ENCODE measurements at places on chromosomes 2 and 18.

GRCh38 chr2:104969564-104969963 is 68.3 kb upstream of the MRPS9 start:
- no peak for DNase-seq

DNA sequence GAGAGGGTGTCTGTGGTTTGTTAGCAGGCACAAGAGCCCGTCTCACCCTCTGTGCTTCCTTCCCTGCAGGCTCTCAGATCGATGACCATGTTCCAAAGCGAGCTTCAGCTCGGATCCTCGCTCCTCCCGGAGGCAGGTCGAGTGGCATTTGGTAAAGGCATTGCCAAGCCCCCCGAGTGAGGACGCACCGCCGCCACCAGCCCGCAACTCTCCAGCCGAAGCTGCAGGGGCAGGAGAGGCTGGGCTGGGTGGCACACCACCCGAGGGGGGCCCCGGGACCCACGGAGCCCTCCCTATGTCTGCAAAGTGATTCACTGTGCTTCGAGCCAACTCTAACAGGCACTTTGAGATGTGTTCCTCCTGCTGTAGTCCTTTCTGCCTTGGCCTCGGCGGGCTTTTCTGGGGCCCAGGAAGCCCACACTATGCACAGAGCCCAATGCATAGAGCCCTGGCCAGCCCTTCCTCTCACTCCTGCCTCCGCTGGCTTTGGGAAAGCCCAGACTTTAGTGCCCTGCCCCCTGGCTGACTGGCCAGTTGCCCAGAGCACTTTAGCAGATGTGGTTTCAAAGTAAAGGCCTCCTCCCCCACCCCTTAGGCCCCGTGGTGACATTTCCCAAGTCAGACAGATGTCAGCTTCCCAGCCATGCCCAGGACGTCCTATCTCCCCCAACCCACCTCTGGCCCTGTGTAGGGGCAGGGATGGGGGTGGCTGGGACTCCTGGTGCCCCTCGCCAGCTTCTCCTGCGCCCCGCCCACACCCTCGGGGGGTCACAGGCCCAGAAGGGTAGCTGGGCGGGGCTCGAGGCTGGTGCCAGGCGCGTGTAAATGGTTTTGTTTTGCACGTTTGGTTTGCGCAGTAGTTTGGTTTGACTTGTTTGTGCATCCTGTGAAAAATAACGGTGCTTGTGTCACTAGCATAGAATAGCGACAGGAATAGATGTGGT is 23.3 kb upstream of the MAPRE3 start:
- DNase-seq, result peak; percentile 67

DNA sequence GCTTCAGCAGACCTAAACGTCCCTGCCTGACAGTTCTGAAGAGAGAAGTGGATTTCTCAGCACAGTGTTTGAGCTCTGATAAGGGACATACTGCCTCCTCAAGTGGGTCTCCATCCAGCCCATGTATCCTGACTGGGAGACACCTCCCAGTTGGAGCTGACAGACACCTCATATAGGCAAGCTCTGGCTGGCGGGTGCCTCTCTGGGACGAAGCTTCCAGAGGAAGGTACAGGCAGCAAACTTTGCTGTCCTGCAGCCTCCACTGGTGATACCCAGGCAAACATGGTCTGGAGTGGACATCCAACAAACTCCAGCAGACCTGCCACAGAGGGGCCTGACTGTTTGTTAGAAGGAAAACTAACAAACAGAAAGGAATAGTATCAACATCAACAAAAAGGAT is 728.4 kb downstream of the MBD2 start:
- DNase-seq, result no peak

DNA sequence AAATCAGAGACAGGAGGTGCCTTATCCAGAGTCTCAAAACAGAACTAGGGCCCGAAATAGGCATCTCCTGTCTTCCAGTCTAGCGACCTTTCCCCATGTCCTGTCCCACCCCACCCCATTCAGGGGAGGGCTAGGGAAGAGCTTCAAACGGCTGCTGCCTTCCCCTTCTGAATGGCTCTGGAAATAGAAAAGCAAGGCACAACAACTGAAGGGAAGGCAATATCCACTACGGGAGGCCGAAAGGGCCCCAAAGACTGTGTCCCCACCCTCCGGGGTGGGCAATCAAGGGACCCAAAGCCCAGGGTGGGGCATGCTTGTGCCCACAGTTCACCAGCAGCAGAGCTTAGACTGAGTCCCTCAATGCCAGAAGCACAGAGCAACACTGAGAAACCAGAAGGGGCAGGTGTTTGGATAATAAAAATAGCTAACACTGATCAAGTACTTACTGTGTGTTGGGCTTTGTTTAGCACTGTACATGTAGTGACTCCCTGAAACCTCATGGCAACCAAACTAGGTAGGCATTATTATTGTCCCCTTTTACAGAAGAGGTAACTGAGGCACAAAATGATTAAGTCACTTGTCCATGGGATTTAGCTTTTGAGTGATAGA is 38.5 kb downstream of the CYRIA start:
- DNase-seq, result no peak

GRCh38 chr2:173984866-173985604 is 19.9 kb upstream of the SP3 start:
- DNase-seq, result peak; percentile 48

DNA sequence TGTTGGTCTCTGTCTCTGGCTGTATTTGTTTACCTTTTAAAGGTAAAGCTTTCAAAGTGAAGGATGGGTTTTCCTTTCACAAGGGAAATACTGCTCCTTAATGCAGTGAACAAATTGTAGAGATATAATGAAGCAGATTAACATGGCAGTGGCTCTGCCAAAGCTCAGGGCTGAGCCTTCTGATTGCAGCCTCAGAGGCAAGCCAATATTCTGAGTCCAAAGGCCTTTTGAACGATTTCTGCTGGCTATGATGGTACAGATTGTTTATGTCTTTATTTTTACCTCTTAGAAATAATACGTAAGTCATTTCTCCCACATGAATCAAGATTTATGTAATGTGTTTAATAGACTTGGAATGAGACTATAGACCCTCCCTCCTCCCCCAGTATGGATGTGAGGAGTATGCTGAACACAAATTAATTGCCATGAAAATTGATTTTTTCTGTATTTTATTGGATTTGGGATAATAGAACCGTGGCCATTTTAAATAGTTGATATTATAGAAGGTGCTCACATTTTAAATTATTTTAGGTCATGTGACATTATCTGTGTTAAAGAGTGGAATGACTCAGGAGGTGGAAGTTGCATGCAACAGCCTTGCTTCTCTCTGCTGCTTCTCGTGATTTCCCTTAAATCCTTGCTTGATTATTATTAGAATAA is 772 bp downstream of the SCN2A start:
- no peak for DNase-seq

DNA sequence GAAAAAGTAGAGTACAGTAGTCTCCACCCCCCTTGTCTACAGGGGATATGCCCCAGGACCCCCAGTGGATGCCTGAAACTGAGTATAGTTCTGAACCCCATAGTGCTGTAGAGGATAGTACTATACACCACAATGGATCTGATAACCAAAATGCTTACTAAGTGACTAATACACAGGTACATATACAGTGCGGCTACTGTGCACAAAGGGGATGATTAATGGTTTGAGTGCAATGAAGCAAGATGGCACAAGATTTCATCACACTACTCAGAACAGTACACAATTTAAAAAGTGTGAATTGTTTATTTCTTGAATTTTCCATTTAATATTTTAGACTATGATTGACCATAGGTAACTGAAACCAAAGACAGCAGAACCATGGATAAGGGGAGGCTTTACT is 446.9 kb upstream of the NRP2 start:
- DNase-seq, result peak; percentile 14

GRCh38 chr2:37969731-37970130 is 44.6 kb downstream of the RMDN2 start:
- no peak for DNase-seq

- DNase-seq, result peak; percentile 14
These were observed 19.6 kb upstream of the YPEL5 start for GRCh38 chr2:30127016-30127893.

DNA sequence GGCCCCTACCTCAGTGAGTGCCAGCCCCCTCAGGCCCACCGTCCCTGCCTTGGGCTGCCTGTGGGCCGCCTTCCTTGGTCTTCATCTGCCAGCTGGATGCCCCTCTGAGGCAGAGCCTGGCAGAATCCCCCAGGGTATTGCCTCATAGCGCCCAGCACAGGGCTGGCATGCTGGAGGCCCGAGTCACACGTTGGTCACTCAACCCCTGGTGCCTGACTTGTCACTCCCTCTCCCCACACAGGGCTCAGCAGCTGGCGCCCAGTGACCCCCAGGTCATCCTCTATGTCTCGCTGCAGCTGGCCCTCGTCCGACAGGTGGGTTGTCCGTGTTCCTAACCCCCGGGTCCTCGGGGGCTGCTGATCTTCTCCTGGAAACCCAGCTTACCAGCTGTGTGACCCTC is 108.4 kb upstream of the MCFD2 start:
- DNase-seq, result no peak

- no peak for DNase-seq
These were observed 5.6 kb downstream of the IDH1 start for GRCh38 chr2:208249296-208249695.
